ENCODE measurements at places on chromosomes 3 and 15.

- DNase-seq: no peak
These were observed 319.1 kb upstream of the TLE3 start for GRCh38 chr15:70416829-70417228.

GRCh38 chr3:143820466-143821221 is 27.6 kb downstream of the SLC9A9 start:
- DNase-seq: no peak

GRCh38 chr15:81511138-81511537 is 137.1 kb upstream of the TMC3 start:
- DNase-seq: peak; percentile 22

GRCh38 chr3:66144568-66145407 is 76.0 kb upstream of the SLC25A26 start:
- DNase-seq: no peak

- no peak for DNase-seq
These were observed 238.5 kb upstream of the LRRN1 start for GRCh38 chr3:3560591-3561311.
